ENCODE measurements at places on chromosomes 4 and X. TPM values are rescaled to one million over a fixed set of nuclear protein-coding genes. Genes with fewer than 3 reads are reported as not detected.
A peak's percentile ranks its signal among the peaks of the same experiment; 100 is the strongest.

Gene SSX4
- not detected for total RNA-seq

GRCh38 chr4:98343626-98344025 lies 82.4 kb downstream of the RAP1GDS1 start:
- no peak for ATAC-seq

- ATAC-seq = no peak
These were observed 3.7 kb upstream of the IRAK1 start for GRCh38 chrX:154023276-154024000.

Gene LRIT3
- 0.21 TPM for total RNA-seq

DNA sequence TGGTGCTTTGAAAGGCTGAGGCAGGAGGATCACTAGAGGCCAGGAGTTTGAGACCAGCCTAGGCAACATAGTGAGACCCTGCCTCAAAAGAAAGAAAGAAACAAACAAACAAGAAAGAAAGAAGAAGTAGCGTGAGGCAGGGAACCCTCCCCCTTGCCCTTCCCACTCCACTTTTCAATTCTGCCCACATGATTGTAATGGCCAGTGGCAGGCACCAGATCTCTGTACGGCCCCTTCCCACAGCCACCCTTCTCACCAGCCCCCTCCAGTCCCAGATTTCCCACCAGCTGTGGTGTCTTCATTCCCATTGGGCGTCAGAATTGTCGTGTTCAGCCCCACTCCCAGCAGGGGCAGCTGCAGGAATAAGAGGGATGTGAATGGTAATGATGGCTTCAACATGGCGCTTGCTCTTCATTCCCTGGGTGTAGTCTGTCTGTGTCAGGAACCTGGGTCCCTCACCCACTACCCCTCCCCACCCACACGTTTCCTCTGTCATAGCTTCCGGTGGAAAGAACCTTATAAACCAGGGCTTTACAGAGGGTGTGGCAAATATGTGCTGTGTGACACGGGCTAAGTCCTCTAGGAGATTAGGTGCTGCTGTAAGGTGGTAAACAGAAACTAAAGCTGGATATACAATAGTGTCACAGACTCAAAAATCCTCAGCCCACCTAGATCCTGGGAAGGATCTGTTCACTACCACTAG lies at the start of gene IL2RG:
IL2RG (minus strand) TSS at position 437 of the 703 bp plus-strand sequence; CDS start at position 399, 38 bp downstream.
- ATAC-seq = no peak

- peak; percentile 83 for ATAC-seq
These were observed 66.5 kb downstream of the SLIT2 start for GRCh38 chr4:20318001-20318908.

DNA sequence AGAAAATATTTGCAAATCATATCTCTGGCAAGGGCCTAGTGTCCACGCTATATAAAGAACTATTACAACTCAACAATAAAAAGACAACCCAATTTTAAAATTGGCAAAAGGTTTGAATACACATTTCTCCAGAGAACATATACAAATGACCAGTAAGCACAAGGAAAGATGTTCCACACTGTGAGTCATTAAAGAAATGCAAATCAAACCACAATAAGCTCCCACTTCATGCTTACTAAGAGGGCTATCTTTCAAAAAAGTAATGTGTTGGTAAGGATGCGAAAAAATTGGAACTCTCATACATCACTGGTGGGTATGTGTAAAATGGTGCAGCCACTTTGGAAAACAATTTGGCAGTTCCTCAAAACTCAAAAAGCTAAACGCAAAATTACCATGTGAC lies 884.0 kb upstream of the INTU start:
- no peak for ATAC-seq

GRCh38 chr4:108170631-108171338 lies 2.1 kb upstream of the LEF1 start:
- ATAC-seq = no peak

GRCh38 chrX:124805486-124805885 lies 459.1 kb downstream of the SH2D1A start:
- ATAC-seq = no peak

GRCh38 chr4:13816472-13816871 lies 188.9 kb upstream of the BOD1L1 start:
- ATAC-seq = no peak

GRCh38 chr4:165724786-165725185 lies 148.3 kb upstream of the TLL1 start:
- no peak for ATAC-seq

- ATAC-seq = no peak
These were observed 57.6 kb upstream of the PPP2R3B start for GRCh38 chrX:444305-444704.

DNA sequence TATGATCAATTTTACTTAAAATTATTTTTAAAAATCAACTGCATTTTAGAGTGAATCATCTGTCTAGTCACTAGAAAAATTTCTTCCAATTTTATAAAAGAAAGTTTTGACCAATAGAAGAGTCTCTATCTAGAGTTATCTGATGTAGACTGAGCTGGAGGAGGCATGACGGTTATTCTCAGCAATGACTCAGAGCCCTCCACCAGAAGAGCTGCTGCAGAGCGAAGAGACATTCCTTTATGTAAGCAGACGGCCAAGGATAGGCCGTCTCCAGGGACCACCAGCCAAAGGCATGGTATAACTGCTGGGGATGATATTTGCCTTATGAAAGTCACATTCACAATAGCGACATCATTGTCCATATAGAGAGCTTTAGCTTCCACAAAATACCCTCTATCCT lies 23.0 kb downstream of the LDB2 start:
- ATAC-seq = peak; percentile 42

- peak; percentile 81 for ATAC-seq
These were observed 37.0 kb upstream of the CD99L2 start for GRCh38 chrX:150935467-150935866.

Gene GPR50
- not detected for total RNA-seq

Gene RBMX2
- total RNA-seq = 26.2 TPM

DNA sequence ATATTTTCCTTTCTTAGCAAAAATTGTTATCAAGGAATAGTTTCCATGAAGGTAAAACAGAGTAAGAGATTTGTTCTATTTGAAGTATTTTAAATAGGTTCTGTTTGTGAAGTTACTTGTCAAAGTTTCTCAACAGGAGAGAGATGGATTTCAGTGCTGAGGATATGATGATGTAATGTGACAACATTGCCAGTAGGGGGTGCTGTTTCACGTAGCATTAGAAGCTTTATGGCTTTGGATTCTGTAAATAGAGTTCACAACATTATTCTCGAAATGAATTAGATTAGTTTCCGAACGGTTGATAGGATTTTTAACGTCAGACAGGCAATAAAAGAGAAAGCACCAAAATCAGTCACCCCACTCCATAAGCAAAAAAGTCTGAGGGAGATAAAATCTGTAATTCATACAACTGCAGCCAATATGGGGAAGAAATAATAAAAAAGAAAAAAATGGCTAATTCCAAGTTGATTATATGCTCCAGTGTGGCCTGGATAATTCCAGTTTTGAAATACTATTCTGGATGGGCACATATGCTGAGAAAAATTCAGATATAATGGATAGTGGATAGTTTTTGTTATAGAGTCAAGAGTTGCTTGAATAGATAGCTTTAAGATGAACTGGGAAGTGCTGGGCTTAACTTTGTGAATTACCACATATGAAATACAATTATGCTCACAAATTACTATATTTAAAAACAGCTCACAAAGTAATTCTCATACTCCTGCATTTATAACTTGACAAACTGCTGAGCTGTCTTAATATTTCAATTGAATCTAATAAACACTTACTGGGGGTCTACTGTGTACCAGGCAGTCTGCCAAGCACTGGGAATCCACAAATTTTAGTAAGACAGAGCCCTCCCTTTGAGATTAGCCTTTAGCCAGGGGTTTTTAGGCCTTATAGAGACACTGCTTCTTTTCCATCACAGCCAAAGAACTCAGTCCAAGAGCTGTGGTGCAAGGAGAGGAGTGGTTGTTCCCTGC lies 109.1 kb downstream of the GPAT3 start:
- ATAC-seq = peak; percentile 64

GRCh38 chr4:55859711-55860110 lies 6.3 kb downstream of the EXOC1 start:
- no peak for ATAC-seq

GRCh38 chr4:181566490-181566889 lies 676.7 kb upstream of the TENM3 start:
- no peak for ATAC-seq

Gene FRMD7
- total RNA-seq = 0.06 TPM

Gene ADRA2C
- total RNA-seq = 2.4 TPM

Gene SPATA18
- total RNA-seq = 23.5 TPM

- ATAC-seq = no peak
These were observed 137.1 kb downstream of the DDX53 start for GRCh38 chrX:23136816-23137215.

GRCh38 chr4:15501941-15502340 lies 32.3 kb downstream of the CC2D2A start:
- peak; percentile 4 for ATAC-seq

DNA sequence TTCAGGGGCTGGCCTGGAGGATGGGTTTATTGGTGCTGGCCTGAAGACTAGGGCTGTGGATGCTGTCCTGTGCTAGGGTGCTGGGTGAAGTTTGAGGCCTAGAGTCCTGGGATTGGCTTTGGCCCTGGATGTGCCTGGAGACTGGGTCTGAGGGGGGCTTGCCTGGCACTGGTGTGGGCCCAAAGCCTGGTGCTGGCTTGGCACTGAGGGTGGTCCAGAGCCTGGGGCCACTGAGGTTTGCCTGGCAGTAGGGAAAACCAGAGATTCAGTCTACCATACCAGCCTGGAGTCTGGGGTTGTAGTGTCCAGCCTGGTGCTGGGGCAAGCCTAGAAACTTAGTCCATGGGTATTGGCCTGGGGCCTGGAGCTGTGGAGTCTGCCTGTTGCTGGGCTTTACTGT lies 16.6 kb downstream of the BMP15 start:
- ATAC-seq = no peak

Gene MSANTD1
- total RNA-seq = 0.88 TPM

GRCh38 chr4:67521506-67521905 lies 23.8 kb downstream of the CENPC start:
- no peak for ATAC-seq

DNA sequence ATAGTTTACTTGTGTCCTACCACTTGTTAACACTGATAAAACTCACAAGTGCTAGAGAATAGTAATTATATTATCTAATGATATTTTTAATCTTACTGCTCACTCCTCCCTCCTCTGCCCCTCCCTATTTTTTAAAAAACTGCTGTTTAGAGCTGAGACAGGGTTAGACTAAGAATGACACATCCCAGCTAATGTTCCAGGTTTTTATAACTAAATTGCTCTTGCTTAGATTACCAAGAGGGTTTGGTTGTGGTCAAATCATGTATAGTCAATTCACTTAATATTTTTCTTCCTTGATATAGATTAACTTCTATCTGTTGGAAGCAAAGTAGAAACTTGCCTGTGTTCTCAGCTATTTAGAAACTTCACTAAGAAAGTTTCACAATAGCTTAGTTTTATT lies 60.2 kb downstream of the ATOH1 start:
- no peak for ATAC-seq

- ATAC-seq = no peak
These were observed 168.8 kb downstream of the CLCN4 start for GRCh38 chrX:10325611-10326010.

Gene DACH2
- 1.4 TPM for total RNA-seq

GRCh38 chr4:140719686-140720085 lies 36.5 kb downstream of the TBC1D9 start:
- ATAC-seq = no peak

GRCh38 chrX:135477576-135477975 lies 42.9 kb upstream of the INTS6L start:
- peak; percentile 50 for ATAC-seq

- no peak for ATAC-seq
These were observed 56.8 kb downstream of the ARHGAP24 start for GRCh38 chr4:85531560-85532341.

Gene FRMPD4
- total RNA-seq = 0.27 TPM

Gene TMPRSS11F
- not detected for total RNA-seq

GRCh38 chr4:304969-305680 lies at the start of gene ZNF732:
TSS of gene ZNF732 (minus strand) at chr4:305474. CDS start at chr4:305310, 164 bp downstream.
- ATAC-seq = peak; percentile 29

Data from motor neuron (in vitro differentiated cells).